ENCODE measurements at places on chromosomes 1 and 21.

- DNase-seq = no peak
Measured at GRCh38 chr1:226419284-226420029, 11.6 kb upstream of the PARP1 start.

GRCh38 chr1:31651766-31652165, 7.1 kb upstream of the PEF1 start:
- DNase-seq = no peak

DNA sequence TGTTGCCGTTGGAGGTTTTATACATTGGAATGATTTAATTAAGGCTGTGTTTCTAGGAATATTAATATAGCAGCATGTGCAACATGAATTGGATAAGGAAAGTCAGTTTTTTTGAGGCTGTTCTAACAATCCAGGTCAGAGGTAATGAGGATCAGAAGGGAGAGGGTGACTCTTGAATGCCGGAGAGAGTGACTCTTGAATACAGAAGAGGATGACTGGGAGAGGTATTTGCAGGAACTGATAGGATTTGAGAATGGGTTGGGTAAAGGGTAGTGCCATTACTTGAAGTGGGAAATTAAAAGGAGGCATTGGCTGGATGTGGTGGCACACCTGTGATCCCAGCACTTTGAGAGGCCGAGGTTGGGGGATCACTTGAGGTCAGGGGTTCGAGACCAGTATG, 55.6 kb upstream of the MACF1 start:
- DNase-seq = no peak

DNA sequence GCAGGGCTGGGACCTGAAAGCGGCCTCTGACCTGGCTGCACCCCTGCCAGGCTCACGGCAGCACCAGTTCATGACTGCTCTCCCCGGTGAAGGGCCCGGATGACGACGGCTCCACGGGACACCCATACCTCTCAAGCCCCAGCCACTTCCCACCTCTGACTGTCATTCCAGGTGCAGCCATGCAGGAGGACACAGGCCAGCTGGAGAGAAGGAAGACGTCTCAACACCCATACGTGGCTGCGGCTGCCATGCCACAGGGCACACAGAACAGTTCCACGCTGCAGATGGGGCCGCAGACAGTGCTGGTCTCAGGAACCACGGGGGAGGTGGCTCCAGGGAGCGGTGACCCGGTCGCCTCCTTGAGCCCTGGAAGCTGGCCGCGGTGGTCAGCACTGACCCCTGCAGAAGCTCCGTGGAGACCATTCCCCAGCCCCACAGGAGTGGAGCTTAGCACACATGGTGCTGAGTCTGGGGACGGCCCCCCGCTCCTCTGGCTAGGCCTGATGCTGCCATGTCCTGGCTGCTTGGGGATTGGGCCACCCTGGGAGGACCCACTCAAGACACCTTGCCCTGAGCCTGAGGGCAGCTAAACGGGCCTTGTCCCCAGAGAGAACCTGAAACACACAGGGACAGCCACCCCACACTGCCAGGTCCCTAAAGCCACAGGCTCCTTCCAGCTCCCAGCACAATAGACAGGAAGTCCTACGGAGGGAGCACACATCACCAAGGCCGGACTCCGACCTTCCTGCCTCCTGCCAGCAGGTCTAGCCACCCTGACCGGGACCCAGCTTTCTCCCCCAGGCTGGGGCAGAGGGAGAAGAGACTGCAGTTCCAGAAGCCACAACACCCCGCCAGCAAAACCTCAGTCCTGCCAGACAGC, 8.6 kb downstream of the WNT9A start:
- no peak for DNase-seq

- no peak for DNase-seq
Measured at GRCh38 chr21:45241357-45241756, 46.3 kb downstream of the POFUT2 start.

- no peak for DNase-seq
Measured at GRCh38 chr1:64745181-64745985, 508 bp downstream of the RAVER2 start.

Data from stimulated activated CD4-positive, alpha-beta T cell treated with anti-CD3 and anti-CD28 coated beads, Interleukin-15, amount 100 ng/mL, for 1 hour (primary cell).